Airway epithelial cell (primary cell): ENCODE measurements at places on chromosomes 16 and 17. TPM values are rescaled to one million over a fixed set of nuclear protein-coding genes. Genes with fewer than 3 reads are reported as not detected.

ARHGAP44 gene
- total RNA-seq = 1.3 and 1.9 TPM in 2 replicates

HAS3 gene
- 31.9 and 34.0 TPM in 2 replicates for total RNA-seq

SKAP1 gene
- not detected in 2 replicates for total RNA-seq

NR1D1 gene
- total RNA-seq = 1.8 and 4.1 TPM in 2 replicates

MT1M gene
- total RNA-seq = not detected in 2 replicates

HBZ gene
- total RNA-seq = not detected in 2 replicates

TEKT1 gene
- not detected in 2 replicates for total RNA-seq

ARHGAP27 gene
- total RNA-seq = 39.2 and 46.1 TPM in 2 replicates

HS3ST6 gene
- total RNA-seq = 1.4 and 2.7 TPM in 2 replicates

ZNF594 gene
- 3.3 and 8.1 TPM in 2 replicates for total RNA-seq

SLFN12L gene
- 0.88 TPM in 1 of 2 replicates, not detected in the other for total RNA-seq

SYNGR3 gene
- total RNA-seq = 2.1 and 5.4 TPM in 2 replicates

PCTP gene
- 13.3 and 15.1 TPM in 2 replicates for total RNA-seq

ABCA6 gene
- total RNA-seq = 0.21 TPM in 1 of 2 replicates, not detected in the other

SEPTIN12 gene
- not detected in 2 replicates for total RNA-seq

MYL11 gene
- not detected in 2 replicates for total RNA-seq

ZSCAN32 gene
- 12.0 and 14.5 TPM in 2 replicates for total RNA-seq

ARL17B gene
- 5.4 and 15.3 TPM in 2 replicates for total RNA-seq

SPATA32 gene
- total RNA-seq = not detected in 2 replicates
